Progenitor cell of endocrine pancreas (in vitro differentiated cells): ENCODE measurements at places on chromosomes 7 and 10.
A peak's percentile ranks its signal among the peaks of the same experiment; 100 is the strongest.

GRCh38 chr10:68032113-68032512 is 43.0 kb downstream of the HERC4 start:
- no peak overlapping the region for H3K4me3 ChIP-seq
- DNase-seq: no peak
- H3K4me1 ChIP-seq: no peaks in the 10 kb centered on the region
- no peaks in the 10 kb centered on the region for H3K27me3 ChIP-seq

DNA sequence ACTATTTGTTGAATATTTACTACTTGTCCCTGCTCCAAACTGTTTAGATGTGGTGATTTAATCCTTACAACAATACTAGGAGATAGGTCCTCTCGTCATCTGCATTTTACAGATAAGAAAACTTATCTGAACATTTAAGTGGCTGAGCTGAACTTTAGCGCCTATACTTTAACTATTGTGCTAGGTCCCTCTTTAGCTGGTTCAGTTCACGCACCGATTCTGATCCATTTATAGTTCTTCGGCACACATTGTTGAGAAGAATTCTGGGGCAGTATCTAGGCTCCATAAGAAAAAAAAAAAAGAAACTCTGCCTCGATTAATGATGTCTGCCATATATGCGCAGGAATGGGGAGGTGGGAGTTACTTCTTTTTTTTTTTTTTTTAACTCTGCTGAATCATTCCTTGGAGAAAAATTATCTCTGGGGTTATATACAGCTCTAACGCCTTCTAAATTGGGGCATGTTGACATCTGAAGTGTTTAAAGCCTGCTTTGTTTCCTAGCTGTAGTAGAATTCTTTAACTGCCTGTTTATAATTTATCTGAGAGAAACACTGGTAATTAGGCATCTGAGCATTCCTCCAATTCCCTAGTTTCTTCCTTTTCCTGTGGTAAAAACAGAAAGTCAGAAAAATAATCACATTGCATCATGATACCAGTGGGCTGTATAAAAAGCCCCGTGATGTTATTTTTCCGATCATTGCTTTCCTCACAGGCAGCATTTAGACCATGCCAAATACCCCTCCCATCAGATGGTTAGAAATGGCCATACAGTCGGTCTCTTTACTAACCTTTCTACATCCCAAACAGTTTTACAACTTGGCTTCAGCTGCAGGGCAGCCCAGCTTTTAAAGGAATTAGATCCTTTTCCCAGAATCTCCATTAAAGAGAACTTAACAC is 98.5 kb upstream of the KDM7A start:
- peaks cover 9% of the 10 kb centered on the region for H3K27me3 ChIP-seq
- H3K4me3 ChIP-seq: no peak overlapping the region
- DNase-seq: no peak
- H3K36me3 ChIP-seq: no peaks in the 10 kb centered on the region
- no peaks in the 10 kb centered on the region for H3K4me1 ChIP-seq

DNA sequence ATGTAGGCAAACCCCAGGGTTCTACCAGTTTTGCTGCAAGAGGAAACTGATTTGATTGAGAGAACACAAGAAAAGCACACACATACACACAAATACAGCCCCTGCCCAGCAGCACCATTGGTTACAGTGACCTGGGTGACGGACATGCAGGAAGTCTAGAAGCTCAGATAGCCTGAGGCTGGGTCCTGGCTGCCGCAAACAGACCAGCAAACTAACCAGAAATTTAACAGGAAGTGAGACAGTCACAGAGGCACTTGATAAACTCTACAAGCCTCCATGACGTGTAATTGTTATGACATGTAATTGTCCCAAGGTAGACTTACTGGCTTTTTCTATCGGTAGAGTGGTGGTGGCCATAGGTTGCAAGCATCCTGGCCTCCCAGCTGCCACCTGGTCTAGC is 58.9 kb downstream of the PRKAR2B start:
- peak overlapping the region; percentile 70 for H3K27ac ChIP-seq
- H3K27me3 ChIP-seq: no peaks in the 10 kb centered on the region
- H3K36me3 ChIP-seq: peaks cover 12% of the 10 kb centered on the region
- H3K4me3 ChIP-seq: no peak overlapping the region
- DNase-seq: no peak
- no peaks in the 10 kb centered on the region for H3K4me1 ChIP-seq

GRCh38 chr7:20441991-20442441 is 111.3 kb downstream of the ITGB8 start:
- H3K4me1 ChIP-seq: peaks cover 7% of the 10 kb centered on the region
- no peak overlapping the region for H3K4me3 ChIP-seq
- no peak for DNase-seq

DNA sequence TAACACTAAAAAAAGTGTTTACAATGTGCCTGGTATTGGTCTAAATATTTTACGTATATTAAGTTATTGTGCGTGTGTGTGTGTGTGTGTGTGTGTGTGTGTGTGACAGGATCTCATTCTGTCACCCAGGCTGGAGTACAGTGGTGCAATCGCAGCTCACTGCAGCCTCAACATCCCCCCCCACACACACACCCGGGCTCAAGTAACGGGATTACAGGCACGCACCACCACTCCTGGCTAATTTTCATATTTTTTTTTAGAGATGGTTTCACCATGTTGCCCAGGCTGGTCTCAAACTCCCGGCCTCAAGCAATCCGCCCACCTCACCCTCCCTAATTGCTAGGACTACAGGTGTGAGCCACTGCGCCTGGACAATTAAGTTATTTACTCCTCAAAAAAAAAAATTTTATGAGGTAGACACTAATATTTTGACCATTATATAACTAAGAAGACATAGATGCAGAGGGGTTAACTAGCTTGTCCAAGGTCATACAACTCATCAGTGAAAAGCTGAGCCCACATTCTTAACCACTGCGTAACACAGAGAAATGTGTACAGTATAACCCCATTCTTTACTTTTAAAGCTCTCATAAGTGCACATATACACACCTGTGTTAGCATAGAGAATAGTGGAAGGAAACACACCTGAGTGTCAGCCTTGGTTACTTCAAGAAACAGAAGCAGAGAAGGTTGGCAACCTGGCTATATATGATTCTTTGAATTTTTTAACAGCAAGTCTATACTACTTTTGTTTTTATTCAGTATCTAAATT is 35.0 kb downstream of the DNAJC12 start:
- DNase-seq: no peak
- no peaks in the 10 kb centered on the region for H3K27me3 ChIP-seq
- no peak overlapping the region for H3K4me3 ChIP-seq
- no peak overlapping the region for H3K27ac ChIP-seq

GRCh38 chr7:87624628-87625027 is 3.6 kb upstream of the RUNDC3B start:
- no peak overlapping the region for H3K4me3 ChIP-seq
- H3K36me3 ChIP-seq: no peaks in the 10 kb centered on the region
- H3K27me3 ChIP-seq: peaks cover 29% of the 10 kb centered on the region
- no peak overlapping the region for H3K27ac ChIP-seq
- H3K4me1 ChIP-seq: peaks cover 7% of the 10 kb centered on the region

GRCh38 chr10:79248341-79249185 is 98.7 kb upstream of the PPIF start:
- no peak overlapping the region for H3K27ac ChIP-seq
- no peaks in the 10 kb centered on the region for H3K27me3 ChIP-seq
- no peak for DNase-seq
- H3K4me1 ChIP-seq: no peaks in the 10 kb centered on the region
- H3K4me3 ChIP-seq: no peak overlapping the region

DNA sequence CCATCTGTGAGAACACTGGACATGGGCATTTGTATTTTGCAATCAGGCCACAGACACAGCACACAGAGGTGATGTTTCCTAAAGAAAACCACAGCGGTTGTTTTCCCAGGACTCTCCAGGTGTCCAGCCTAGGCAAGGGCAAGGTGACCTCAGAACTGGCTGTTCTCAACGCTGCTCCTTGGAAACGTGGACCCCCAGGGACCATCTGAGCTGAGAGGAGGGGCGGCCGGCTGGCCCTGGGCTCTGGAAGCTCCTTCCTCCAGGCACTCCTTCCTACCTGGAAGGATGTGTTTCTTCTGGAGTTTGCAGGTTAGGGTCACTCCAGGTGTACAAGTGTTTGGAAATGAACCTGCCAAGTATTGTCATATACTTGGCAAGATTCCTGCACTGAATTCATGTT is 103.1 kb downstream of the ADARB2 start:
- H3K36me3 ChIP-seq: no peaks in the 10 kb centered on the region
- peaks cover 16% of the 10 kb centered on the region for H3K27me3 ChIP-seq
- no peak for DNase-seq
- no peak overlapping the region for H3K4me3 ChIP-seq

DNA sequence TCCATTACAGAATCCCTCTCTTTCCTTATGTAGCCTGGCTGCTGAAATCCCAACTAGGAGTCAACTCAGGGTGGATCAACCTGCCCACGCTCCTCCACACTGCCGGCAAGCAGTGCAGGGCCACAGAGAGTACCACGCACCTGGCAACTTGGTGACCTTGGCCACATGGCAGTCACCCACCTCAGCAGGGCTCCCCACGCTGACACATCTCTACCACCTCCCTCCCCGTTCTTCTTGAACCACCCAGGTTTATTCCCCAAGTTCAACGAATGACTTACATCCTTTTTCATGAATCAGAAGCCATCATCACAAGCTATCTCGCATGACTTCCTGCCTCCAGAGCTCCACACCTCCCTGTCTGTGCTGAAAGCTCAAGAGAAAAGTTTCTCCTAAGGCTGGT is 153.4 kb downstream of the GRID1 start:
- no peak for DNase-seq
- no peaks in the 10 kb centered on the region for H3K36me3 ChIP-seq
- no peaks in the 10 kb centered on the region for H3K4me1 ChIP-seq
- no peak overlapping the region for H3K4me3 ChIP-seq

- peak overlapping the region; percentile 93 for H3K4me3 ChIP-seq
- no peak for DNase-seq
- no peak overlapping the region for H3K27ac ChIP-seq
- peaks cover 8% of the 10 kb centered on the region for H3K36me3 ChIP-seq
- peaks cover 7% of the 10 kb centered on the region for H3K4me1 ChIP-seq
Measured at GRCh38 chr7:100865938-100866728, 1.1 kb upstream of the TRIP6 start.

GRCh38 chr10:86295791-86296190 is 70.8 kb downstream of the GRID1 start:
- peaks cover 16% of the 10 kb centered on the region for H3K27me3 ChIP-seq

- no peaks in the 10 kb centered on the region for H3K36me3 ChIP-seq
- H3K4me1 ChIP-seq: peaks cover 5% of the 10 kb centered on the region
- H3K4me3 ChIP-seq: no peak overlapping the region
- DNase-seq: no peak
- no peak overlapping the region for H3K27ac ChIP-seq
Measured at GRCh38 chr10:43070121-43071085, 6.5 kb upstream of the RET start.

DNA sequence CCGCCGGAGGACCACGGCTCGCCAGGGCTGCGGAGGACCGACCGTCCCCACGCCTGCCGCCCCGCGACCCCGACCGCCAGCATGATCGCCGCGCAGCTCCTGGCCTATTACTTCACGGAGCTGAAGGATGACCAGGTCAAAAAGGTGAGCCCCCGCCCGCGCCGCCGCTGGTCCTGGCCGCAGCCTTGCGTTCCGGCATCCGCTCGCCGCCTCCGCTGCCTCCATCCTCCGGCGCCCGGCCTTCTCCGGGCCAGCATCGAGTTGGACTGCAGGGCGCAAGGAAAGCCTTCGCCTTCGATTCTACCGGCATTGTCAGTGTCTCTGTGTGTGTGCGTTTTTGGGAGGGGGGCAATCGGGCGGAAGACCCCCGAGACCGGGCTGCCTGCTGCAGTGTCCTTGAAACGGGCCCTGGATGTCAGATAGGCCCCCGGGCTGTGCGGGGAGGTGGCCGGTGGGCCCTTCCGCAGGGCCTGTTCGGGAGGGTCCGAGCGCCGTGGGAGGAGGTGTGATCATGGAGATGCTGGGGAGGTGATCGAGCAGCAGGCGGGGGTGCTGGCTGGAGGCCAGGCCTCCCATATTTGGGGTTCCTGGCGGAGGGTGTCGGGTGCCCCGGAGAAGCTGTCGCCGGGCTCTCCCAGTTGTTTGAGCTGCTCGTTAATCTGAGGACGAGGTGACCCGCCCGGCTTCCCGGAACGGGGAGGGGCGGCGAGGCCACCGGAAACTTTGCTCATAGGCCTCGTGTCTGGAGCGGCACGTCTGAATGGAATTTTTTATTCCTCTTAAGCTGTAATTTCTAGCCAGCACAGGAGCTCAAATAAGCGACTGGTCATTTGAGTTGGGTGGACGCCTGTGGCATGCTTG is 40.8 kb downstream of the HK1 start:
- H3K27me3 ChIP-seq: no peaks in the 10 kb centered on the region
- no peak for DNase-seq
- peak overlapping the region; percentile 73 for H3K27ac ChIP-seq

DNA sequence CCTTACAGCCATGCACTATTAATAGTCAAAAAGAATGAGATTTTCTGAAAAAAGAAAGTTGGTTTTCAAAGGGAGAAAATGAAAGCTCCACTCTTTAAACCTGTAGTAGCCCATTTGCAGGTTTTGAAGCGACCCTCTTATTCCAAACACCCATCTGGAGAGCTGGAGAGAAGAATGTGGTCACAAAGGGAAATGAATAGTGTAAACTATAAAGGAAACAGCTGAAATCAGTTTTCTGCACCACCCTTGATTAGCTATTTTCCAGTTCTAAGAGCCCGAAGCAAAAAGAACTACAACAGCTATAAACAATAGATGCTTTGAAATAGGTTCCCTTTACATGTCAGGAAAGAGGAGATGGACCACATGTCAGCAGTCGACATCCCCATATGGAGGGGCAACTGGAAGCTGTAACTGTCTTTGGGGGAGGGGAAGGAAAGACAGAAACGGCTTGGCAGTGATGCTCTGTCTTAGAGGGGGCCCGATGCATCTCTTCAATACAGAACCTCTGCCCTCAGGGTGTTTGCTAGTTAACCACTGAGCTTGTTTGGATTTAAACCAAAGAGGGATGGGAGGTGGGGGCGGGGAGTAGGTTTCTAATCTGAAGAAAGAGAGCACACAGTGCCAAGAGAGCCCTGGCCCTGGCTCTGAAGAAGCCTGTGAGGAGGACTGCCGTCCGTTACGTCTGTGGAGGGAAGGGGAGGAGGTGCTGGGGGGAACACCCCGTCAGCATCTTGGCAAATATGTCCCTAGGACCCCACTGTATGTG is 55.3 kb downstream of the CPVL start:
- H3K4me3 ChIP-seq: no peak overlapping the region
- no peak for DNase-seq
- peaks cover 1% of the 10 kb centered on the region for H3K36me3 ChIP-seq
- H3K27me3 ChIP-seq: no peaks in the 10 kb centered on the region
- H3K4me1 ChIP-seq: peaks cover 4% of the 10 kb centered on the region

DNA sequence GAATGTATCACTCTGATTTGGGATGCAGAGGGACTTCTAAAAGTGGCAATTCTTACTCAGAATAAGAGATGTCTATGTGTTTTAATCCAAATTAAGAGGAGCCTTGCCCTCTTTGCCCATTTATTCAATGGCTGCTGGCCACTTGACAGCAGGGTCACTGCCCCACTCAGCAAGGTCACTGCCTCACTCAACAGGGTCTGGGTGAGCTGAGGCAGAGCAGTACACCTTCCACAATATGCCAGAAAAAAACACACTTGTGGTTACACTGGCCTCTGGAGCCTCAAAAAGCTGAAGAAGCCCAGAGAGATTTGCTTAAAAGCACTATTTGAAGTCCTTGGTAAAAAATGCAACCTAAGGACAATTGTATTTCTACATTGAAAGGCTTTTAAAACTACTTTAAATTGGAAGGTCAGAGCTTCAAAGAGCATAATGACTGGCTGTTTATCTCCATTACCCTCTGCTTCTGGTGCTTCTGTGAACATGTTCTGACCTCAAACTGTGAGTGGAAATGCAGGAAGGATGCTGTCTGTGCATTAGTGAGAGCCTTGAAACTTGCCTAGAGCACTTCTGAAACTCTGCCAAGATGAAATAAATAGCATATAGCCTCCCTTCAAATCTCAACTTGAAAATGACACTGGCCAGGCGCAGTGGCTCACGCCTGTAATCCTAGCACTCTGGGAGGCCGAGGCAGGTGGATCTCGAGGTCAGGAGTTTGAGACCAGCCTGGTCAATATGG is 35.1 kb upstream of the WIPF3 start:
- no peak overlapping the region for H3K27ac ChIP-seq
- H3K36me3 ChIP-seq: no peaks in the 10 kb centered on the region
- peaks cover 2% of the 10 kb centered on the region for H3K4me1 ChIP-seq
- peaks cover 5% of the 10 kb centered on the region for H3K27me3 ChIP-seq
